Pulmonary artery endothelial cell (primary cell): ENCODE measurements at places on chromosomes 5 and 9.

GRCh38 chr5:43619380-43619779, 16.4 kb downstream of the NNT start:
- no peak for DNase-seq

DNA sequence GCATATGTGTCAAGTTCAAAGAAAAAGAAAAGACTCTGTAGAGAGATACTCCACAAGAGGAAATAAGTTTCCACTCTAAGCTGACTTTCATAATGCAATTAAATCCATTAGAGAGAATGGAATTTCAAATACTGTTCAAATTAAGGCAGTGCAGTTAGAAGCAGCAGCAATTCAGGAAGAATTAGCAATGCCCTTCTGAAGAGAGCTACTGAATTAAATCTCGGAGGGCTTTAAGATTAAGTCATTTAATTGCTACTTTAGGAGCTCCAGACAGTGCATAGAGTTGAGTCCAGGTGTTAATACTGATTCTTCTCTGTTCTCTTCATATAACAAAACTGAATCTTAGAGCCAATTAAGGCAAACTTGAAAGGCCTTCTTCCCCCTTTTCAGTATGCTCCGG, 8.5 kb downstream of the CDH12 start:
- DNase-seq: no peak

- no peak for DNase-seq
Observed at GRCh38 chr9:20148416-20148815, 359.6 kb upstream of the SLC24A2 start.

GRCh38 chr9:88951155-88951542, 40.1 kb upstream of the S1PR3 start:
- no peak for DNase-seq

- DNase-seq: no peak
Observed at GRCh38 chr9:111731928-111732327, 62.8 kb downstream of the SHOC1 start.

- no peak for DNase-seq
Observed at GRCh38 chr5:138274189-138274853, at the start of gene GFRA3. Gene GFRA3, minus strand, starts transcription at chr5:138274621. Its CDS starts 197 bp downstream, at chr5:138274424.

GRCh38 chr9:33272061-33272460, 7.2 kb downstream of the CHMP5 start:
- no peak for DNase-seq

DNA sequence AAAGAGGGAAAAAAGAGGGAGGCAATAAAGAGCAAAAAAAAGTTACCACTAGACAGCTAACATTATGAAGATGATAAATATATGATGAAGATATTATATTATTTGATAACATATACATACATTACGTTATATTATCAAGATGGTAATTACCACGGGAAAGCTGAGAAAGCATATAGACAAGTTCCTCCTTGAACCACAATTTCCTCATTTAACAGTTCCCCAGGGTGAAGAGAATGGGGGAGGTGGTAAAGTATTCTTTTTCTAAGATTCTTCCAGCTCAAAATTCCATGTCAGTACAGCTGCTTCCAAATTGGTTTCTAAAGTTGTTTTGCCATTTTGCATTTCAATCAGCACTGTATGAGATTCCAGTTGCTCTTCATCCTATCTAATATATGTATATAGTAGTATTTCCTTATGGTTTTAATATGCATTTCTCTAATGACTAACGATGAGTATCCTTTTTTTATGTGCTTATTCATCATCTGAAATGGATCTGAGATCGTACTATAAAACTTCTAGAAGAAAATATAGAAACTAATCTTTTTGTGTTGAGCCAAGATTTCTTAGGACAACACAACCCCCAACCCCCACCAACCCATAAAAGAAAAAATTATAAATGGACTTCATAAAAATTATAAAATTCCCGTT, 49.5 kb upstream of the C9orf72 start:
- DNase-seq: no peak

GRCh38 chr5:128237546-128237945, 154.0 kb downstream of the SLC12A2 start:
- no peak for DNase-seq

DNA sequence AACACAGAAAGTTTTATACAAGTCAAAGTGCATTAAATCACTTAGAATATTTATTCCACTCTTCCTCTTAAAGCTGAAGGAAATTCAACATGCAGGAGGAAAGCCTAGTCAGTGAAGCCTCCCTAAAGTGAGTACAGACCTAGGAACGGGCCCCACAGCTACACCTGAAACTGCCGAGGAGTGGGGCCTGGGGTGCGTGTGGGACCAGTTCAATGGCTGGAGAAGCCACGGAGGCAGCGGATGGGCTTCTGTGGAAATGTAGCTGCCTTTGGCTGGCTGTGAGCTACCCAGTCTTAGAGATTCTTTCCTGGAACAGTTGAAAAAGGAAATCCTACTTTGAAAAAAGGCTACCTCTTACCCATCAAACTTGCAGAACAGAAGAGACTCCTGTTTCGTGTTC, 16.6 kb downstream of the ARPC5L start:
- no peak for DNase-seq
